ENCODE measurements at places on chromosomes 2 and 18.
A peak's percentile ranks its signal among the peaks of the same experiment; 100 is the strongest.

GRCh38 chr2:31271851-31272267 is 37.9 kb downstream of the EHD3 start:
- no peak for DNase-seq

DNA sequence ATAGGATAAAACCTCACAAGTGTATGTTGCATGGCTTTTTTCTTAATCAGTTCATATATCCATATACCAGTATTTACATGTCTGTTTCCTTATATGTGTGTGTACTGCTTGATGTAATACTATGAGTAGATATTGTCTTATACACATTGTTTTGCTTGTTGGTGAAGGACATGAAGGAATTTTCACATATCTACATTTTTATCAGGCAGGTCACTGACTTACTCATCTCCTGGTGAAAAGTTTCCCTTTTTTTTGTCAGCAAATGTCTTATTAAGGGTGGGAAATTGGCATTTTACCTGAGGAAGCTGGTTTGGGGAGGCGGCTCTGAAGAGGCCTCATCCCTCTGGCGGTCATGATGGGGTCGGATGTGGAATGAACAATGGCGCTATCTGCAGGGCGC is 61.4 kb upstream of the LYPD1 start:
- no peak for DNase-seq

DNA sequence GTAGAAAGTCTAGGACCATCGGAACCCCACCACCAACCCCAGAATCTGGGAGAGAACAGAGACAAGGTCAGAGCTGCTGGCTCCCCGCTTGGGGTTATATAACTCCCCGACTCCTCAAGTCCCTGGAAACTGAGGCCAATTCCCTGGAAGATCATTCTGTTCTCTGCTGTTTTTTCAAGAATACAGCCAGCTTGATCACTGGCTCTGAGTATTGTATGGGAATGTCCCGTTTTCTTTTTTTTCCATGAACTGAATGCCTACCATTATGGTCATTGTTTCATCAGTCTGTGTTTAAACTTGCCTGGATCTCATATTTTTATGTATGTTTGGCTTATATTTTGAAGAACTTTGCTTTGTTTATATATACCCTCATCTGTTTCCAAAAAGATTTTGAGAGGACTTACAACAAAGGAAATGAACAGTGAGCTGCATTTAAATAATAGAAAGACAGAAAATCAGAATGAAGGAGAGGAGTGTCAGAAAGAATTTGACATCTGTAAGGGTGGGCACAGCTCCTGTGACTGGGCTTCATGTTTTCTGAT is 90.0 kb upstream of the ALPP start:
- no peak for DNase-seq

- DNase-seq: no peak
These were observed 8.4 kb downstream of the L3MBTL4 start for GRCh38 chr18:6406075-6406909.

- DNase-seq: no peak
These were observed 39.2 kb upstream of the ZNF385B start for GRCh38 chr2:179900655-179901054.

DNA sequence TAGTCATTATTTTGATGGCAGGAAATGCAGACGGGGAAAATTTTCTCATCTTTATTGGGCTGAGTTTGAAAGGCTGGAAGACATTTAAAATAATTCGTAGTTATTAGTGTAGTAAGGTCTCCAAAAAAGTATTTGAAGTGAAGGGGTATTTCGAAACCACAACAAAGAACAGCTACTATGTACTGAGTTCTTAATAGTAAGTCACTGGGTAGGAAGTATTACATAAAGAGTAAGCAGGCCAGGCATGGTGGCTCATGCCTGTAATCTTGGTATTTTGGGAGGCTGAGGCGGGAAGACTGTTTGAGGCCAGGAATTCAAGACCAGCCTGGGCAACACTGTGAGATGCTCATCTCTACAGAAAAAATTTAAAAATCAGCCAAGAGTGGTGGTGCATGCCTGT is 113.6 kb downstream of the MEP1B start:
- DNase-seq: no peak

- no peak for DNase-seq
These were observed 40.4 kb downstream of the EN1 start for GRCh38 chr2:118806797-118807667.

DNA sequence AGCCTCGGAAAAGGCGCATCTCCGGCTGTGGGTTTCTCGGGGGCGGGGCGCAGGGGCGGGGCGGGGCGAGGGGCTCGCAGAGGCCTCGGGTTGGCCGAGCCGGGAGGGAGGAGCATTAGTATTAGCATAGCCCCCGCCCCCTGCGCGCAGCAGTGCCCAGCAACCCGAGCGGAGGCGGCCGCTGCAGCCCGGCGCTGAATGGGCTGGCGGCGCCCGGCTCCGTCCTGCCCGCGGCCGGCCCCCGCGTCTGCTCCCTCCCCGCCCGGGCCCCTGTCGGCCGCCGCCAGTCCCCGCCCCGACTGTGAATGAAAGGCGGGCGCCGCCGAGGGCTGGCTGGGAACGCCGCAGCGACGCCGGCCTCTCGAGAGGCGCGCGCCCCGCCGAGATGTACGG is at the start of gene EFR3B:
EFR3B (plus strand) TSS at position 149 of the 393 bp plus-strand sequence; CDS start at position 386, 237 bp downstream.
- peak; percentile 95 for DNase-seq

DNA sequence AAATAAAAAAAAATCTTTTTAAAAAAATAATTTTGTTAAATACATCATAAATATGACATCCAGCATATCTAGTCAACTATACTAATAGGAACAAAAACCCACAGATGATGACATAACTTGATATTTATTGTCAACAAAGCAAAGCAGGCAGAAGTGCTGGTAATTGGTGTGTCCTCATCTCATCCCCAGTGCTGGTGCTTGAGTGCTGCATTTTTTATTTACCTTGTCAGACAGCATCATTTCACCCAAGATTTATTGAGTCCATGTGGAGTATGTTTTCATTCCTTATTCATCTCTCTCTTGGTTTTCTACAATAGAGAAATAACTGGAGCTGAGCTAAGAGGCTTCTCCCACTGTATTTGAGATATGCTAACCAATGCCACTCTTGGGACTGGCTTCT is 191.6 kb upstream of the SLC14A2 start:
- DNase-seq: no peak

DNA sequence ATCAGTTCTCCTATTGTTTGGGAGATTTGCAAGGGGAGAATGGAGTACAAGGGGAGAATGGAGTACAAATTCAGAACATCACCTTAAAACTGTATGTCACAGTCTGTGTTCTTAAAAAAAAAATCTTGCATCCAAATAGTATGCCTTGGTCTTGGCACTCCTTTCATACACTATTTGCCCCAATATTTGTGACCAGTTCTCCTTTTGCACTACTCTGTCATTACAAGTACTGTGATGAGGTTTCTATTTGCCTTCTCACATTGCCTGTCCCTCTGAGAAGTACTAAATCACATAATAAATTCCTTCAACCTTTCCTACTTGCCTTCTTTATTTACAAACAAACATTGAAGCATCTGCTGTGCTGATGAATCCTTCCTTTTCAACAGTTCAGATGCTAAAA is 36.0 kb upstream of the NCK2 start:
- DNase-seq: no peak

DNA sequence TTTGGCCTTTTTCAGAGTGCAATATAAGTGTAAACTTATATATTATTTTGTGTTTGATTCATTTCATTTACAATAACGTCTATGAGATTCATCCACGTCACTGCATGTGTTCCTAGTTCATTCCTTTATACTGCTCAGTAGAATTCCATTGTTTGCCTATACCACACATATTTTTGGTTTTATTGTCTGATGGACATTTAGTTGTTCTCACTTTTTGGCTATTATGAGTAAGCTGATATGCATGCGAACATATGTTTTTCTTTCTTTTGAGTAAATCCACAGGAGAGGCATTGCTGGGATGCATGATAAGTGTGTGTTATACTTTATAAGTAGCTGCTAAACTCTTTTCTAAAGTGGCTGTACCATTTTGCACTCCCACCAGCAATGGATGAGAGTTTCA is 314.8 kb upstream of the HS6ST1 start:
- DNase-seq: no peak

DNA sequence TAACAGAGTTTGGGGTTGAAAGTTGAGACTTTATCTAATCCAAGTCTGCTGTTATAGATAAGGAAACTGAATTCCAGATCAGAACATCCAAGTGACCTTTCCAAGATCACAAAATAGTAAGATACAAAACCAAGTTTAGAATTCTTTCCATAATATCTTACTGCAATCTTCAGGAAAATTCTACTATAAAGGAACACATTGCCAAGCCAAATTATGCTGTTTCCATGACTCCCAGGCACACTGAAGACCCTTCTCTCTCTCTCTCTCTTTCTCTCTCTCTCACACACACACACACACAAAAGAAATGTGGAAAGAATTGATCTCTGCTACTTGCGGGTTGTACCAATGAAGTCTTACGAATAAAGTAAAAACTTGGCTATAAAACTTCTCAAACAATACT is 398.4 kb downstream of the METTL4 start:
- no peak for DNase-seq

DNA sequence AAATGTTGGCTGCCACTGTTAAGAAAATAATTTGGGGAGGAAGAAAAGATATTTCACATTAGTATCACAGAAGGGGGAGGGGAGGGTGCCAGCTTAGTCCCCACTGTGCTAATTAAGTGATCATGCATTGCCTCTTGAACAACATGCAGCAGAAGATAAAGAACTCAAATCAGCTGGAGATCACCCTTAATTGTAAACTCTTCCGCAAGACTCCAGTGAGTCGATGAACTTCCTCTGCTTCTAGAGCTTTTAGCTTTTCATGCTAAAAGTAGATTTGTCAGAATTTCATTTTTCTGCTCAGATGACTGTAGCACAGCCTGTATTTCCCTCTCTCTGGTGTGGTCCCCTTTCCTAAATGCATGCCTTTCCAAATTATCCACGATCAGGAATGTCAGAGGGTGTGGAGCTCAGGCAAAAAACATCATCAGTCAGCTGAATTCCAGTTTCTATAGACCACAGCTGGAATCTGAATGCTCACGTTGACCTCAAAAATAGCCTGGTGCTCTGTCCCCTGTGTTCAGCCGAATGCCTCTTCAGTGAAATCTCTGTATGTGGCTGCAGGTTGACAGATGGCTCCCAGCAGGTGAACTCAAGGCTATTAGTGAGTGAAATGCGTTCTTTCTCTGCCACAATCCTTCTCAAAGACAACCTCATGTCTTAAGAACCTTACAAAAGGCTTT is 156.8 kb upstream of the UNC80 start:
- no peak for DNase-seq

GRCh38 chr18:76566987-76567386 is 71.9 kb upstream of the ZNF516 start:
- DNase-seq: no peak

DNA sequence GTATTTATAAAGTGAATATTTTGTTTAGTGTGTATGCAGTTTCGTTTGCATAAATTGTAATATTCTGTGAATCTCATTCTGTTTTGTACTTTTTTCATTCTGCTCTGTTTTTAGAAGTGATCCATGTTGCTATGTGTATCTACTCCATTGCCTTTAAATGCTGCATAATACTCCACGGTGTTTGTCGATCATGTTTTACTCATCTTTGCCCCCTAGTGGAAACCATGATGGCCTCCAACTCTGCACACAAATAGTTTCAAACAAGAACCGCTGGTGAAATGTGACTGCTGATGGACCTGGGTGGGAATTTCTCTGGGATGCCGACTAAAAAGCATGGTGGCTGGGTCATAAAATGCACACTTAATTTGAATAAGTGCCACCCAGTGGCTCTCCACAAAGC is 32.0 kb upstream of the SKOR2 start:
- DNase-seq: peak; percentile 7

- peak; percentile 51 for DNase-seq
These were observed 406.6 kb upstream of the MMADHC start for GRCh38 chr2:149994057-149994728.

DNA sequence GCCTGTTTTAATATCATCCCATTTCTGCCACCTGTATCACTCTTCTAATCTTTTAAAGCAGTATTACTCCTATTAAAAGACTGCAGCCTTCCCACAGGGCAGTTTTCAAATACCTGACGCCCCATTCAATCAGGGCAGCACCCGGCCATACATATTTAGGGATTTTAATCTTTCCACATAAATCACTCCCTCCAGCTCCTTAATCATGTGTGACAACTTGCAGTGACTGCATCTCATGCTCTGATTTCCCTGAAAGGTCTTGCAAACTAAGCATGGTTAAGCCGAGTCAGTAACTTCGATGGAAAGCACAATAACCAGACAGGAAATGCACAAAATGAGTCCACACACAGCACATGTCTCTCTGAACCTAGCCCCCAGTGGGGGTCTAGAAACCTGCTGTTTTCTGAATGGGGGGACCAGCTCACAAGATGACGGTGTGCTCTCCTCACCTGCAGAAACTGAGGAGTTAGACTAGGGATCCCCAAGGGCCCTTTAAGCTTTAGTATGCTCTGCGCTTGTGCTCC is 116.9 kb upstream of the CREB1 start:
- DNase-seq: no peak

- no peak for DNase-seq
These were observed 511.2 kb upstream of the FSIP2 start for GRCh38 chr2:185227391-185227790.

DNA sequence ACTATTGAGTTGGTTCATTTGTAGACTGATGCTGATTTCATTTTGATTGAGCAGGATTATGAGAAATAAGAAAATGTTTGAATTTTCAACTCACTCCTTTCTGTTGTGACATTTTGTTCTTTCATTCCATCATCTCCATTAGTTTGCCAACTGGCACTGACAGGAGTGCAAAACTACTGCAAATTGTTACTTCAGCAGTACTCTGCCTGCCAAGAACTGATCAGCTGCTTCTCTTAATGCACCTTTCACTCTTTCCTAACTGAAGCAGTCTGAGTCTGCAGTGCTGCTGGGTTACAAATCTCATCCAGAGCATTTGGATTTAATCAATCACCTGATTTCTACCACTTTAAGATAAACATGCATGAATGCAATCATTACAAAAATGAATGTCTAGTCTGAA is 70.9 kb downstream of the TMEFF2 start:
- no peak for DNase-seq

DNA sequence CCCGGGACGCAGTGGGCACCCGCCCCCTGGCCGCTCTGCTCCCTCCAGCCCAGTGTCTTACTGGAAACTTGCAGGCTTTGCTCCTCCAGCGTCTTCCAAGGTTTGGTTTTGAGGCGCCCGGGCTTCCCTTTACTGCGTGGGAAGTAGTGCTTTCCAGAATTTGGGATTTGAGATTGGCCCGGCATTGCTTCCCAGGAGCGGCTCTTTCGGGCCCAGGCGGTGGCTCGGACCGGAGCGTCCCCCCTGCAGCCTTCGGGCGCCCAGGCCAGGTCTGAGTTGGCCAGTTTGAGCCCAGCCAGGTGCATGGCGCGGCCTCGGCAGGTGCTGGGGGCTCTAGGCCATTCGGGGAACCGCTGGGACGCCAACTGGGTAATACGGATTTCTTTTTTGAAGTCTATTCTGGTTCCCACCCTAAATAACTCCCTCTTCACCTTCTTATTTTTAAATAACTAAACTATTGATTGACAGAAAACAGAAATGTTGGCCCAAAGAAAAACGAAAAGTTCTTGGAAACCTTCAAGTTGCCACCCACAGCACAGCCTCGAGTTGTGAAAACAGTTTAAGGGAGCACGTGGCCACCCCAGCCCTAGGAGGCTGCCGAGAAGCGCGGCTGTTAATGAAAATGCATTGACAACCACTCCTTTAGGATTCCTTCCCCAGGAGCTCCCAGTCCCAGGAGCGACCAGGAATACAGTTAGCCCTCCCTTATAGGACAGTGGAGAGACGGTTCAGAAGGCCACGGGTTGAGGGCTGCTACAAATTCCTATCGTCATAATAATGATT is 766 bp downstream of the SNTG2 start:
- DNase-seq: no peak

Data from HTR-8/SVneo (cell line).